Activated naive CD4-positive, alpha-beta T cell (primary cell): ENCODE measurements at places on chromosomes 2 and 18.
A peak's percentile ranks its signal among the peaks of the same experiment; 100 is the strongest.

DNA sequence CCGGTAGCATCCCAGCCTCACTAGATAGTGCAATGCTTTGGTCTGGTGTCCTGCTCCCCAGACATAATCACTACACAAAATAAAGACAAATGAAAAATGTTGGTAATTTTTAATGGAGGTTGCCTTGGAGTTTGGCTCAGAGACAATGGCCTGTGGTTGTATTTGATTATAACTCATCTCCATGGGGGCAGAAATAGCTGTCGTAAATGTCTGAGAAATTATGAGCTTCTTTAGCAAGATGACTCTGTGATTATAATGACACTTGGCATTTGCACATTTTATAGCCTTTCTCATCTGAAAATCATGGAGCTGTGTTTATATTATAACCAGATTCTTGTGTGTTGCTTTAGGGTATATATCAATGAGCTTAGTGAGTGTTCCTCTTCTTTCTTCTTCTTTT, 1779.7 kb upstream of the CELF4 start:
- no peak for DNase-seq

GRCh38 chr2:1708476-1709334, 35.6 kb downstream of the PXDN start:
- DNase-seq: no peak

GRCh38 chr18:13300029-13300428, 81.5 kb downstream of the LDLRAD4 start:
- no peak for DNase-seq

GRCh38 chr2:176650838-176651555, 381.8 kb downstream of the MTX2 start:
- no peak for DNase-seq

- peak; percentile 72 for DNase-seq
These were observed at the start of gene ANAPC1 for GRCh38 chr2:111883661-111884591. ANAPC1 (minus strand) TSS chr2:111884193; CDS start chr2:111880825, 3,368 bp downstream.

GRCh38 chr2:171227066-171227782, 66.5 kb upstream of the TLK1 start:
- no peak for DNase-seq

- DNase-seq: no peak
These were observed 2083.1 kb upstream of the PIK3C3 start for GRCh38 chr18:39871961-39872360.

DNA sequence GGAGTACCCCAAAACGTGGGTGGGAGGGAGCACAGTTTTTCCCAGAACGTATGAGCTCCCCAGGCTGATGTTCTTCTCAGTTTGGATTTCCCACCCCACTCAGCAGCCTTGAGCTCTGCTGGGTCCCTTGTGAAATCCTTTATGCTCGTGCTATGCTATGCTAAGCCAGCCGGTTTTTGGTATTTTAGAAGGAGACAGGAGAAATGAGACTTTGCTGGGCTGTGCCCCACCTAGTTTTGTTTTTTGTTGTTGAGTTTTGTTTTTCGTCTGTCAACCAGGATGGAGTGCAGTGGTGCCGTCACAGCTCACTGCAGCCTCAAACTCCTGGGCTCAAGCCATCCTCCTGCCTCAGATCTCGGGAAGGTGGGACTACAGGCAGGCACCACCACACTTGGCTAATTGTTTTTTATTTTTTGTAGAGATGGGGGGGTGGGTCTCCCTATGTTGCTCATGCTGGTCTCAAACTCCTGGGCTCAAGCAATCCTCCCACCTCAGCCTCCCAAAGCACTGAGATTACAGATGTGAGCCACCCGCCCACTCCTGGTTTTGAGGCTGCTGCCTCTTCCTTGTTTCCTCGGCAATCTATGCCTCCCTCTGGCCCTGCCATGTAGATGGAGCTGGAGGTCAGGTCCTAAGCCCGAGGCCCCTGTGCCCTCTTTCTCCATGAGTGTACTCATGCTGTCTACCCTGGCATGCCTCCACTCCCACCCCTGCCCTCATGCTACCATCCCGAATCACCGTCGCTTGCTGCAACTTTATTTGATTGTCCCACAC, 17.5 kb upstream of the MGAT4A start:
- no peak for DNase-seq

DNA sequence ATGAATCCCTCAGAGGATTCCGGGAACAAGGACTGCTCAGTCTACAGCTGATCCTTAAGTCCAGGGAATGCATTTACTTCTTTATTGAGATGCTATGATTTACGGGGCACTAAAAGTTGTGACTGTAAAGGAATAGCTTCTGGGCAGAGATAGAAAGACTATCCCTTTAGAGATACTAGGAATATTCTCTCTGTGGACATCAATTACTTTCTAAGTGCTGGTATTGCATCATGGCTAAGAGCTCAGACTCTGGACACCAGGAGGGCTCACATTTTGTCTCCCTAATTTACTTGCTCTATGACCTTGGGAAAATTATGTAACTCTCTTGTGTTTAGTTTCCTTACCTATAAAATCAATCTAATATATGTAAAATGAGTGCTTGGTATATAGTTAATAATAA, 131.4 kb downstream of the AKAIN1 start:
- DNase-seq: no peak

DNA sequence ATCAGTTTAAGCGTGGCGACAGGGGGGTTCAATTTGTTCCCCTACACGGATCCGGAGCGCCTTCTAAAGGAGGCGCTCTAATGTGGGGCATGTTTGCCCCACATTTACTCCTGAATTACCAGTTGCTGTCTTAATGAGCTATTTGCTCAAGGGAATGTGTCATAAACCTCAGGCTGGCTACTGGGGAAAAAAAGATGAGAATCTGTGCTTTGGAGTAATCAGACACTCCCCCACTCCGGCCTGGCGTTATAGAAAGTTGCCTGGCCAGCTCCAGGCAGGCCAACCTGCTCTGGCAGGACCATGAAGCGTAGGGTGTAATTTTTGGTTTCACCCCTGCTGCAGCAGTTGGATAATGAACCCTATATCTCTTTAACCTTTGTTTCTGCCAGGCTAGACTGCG, 31.0 kb upstream of the MAP3K20 start:
- DNase-seq: no peak

GRCh38 chr18:48007955-48008701, 77.7 kb upstream of the SMAD2 start:
- peak; percentile 7 for DNase-seq

GRCh38 chr2:58757971-58758370, 516.8 kb upstream of the FANCL start:
- DNase-seq: no peak

- DNase-seq: no peak
These were observed 84.0 kb upstream of the HAAO start for GRCh38 chr2:42876326-42876751.

DNA sequence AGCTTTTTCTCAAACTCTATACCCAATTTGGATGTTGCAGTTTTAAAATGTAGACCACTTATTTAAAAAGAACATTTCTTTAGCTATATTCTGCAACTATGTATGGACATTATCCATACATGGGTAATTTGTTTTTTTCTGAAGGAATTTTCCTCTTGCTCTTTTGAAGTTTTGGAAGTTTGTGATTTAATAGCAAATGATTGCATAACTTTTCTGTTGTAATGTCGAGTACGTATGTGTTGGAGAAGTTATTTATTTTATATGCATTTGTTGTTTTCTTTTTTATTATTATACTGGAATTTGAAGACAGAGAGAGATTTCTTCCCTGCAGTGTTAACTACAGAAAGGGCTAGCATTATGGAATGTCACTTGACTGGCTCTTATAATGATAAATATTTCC, 207.7 kb upstream of the FANCL start:
- DNase-seq: no peak

DNA sequence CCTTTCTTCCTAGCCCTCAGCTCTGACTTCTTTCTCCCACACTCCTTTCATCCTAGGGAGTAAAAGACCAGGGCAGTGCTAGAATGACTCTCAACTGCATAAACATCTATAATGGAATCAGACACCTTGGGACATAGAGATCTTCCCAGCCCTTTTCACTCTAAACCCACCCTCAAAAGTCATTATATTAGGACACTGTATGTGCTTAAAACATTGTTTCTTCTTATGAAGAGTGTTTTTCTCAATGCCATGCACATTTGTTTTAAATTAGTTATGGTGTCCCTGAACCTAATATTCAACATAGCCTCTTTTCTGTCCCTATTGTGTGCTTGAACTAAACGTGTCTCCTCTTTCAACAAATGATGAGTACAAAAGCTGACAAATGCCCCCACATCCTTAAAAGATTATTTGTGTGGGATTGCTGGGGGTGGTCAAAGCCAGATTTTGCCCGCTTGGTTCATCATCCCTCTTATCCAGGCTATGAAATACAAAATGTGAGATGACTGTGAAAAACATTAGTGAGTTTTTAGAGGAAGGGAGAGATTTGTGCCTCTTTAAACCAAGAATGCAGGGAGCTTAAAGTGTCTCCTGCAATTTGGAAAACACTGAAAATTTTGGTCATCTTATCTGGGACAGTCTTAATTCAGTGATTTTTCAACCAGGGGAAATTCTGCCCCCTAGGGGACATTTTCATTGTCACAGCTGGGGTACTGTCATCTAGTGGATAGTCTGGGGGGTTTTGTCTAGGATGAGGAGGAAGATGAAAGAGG, 29.0 kb downstream of the SERPINB5 start:
- DNase-seq: no peak

GRCh38 chr2:100197631-100198153, 55.3 kb upstream of the AFF3 start:
- no peak for DNase-seq

DNA sequence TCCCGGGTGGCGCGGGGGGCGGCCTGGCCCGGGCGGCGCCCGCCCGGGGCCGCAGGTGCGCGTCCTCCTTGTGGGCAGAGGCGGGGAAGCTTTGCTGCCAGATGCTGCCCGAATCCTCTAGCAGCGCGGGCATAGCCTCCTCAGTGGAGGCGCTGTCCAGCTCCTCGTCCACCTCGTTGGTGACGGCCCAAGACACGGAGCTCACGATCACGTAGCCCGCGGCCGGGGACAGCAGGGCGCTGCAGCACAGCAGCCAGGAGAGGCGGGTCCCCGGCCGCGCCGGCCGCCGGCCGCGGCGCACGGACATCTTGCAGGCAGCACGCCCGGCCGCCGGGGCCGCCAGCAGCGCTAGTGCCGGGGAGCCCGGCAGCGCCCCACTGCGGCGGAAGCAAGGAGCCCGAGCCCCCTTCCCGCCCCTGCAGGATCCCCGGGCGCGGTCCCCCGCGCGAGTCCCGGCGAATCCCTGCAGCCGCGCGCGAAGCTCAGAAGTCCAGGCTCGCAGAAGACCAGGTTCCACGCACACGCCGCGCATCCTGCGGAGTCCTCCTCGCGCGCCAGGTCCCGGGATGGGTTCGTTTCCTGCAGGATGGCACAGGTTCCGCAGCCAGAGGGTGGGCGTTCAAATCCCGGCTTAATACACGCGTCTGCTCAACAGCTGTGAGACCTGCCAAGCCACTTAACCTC, at the start of gene CREG2:
TSS of gene CREG2 (minus strand) at position 353 of the 684 bp plus-strand sequence. CDS start at position 307, 46 bp downstream.
- DNase-seq: peak; percentile 50

- DNase-seq: no peak
These were observed 3.8 kb downstream of the MOB1A start for GRCh38 chr2:74174909-74175308.

- no peak for DNase-seq
These were observed 7.5 kb downstream of the COL6A3 start for GRCh38 chr2:237406371-237406895.
